HuH-7 (cell line): ENCODE measurements at places on chromosomes 1 and 21.

DNA sequence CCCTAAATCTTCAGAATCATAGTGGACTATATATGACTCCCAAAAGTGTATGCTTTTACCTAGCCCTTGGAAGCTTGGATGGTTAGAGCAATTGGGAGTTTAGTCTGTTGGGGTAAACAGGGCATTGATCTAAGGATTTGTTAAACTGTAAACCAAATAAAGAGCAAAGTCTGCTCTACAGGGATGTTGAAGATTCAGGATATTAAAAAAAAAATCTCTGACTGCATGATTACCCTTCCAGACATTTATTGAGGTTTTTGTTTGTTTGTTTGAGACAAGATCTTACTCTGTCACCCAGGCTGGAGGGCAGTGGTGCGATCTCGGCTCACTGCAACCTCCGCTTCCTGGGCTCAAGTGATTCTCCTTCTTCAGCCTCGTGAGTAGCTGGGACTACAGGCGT, 31.6 kb downstream of the PBX1 start:
- no peak for DNase-seq

DNA sequence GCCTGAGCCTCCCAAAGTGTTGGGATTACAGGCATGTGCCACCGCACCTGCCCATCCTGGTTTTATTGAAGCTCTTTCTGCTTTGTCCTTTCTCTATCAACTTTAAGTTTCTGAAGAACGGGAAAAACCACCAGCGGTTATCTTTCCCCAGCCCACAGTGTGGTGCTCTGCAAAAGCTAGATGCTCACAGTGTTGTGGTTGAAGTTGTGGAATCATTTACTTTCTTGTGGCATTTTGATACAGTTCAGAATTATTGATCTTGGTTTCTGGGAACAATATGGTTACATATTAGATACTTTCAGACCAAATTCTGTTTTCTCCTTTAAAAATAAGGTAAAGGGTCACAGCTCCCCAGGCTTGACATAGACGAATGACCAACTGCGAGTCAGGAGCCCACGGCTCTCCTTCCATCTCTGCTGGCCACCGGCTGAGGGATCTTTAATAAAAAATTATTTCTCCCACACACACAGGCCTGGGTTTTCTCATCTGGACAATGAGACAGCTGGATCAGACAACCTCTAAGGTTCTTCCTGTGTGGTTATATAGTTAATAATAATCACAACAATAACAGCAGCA, 385.3 kb downstream of the SETD4 start:
- DNase-seq = no peak

DNA sequence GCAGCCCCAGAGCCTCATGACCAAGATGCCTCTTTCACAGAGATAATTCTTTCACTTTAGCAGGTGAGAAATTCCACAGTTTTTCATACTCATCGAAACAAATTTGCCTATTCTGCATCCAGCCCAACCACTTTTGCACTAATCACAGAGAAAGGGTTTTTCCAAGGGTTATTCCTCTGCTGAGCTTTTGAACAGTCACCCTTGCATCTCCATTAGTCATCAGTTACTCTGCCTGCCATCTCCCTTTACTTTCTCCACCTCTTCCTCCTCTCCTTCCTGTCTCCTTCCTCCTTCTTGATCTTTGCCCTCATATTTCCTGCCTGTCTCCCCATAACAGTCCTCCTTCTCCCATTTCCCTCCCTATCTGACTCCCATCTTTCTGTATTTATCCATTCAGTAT, 43.9 kb downstream of the FH start:
- no peak for DNase-seq

GRCh38 chr1:46412893-46413595, 18.9 kb downstream of the FAAH start:
- DNase-seq = no peak

DNA sequence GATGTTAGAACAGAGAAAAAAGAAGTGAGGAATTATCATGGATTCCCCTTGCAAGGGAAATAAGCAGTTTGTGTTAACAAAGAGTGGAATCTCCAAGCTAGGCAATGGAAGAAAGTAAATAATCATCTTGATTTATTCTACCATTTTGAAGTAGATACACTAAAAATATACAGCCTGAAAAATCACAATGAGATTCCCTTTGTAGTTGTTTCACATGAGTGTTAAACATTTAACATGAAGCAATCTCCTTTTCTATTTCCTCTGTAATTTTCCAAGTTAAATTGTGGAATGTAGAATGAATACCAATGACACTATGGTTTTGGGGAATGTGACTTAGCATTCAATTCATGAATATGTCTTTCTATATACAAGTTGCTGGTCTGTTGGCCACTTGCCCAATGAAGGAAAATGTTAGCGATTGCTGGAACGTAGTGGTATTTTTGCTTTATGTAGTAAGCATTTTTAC, 5.7 kb downstream of the TGFB2 start:
- DNase-seq = no peak

- no peak for DNase-seq
These were observed 10.3 kb upstream of the PTPN7 start for GRCh38 chr1:202170726-202171125.

DNA sequence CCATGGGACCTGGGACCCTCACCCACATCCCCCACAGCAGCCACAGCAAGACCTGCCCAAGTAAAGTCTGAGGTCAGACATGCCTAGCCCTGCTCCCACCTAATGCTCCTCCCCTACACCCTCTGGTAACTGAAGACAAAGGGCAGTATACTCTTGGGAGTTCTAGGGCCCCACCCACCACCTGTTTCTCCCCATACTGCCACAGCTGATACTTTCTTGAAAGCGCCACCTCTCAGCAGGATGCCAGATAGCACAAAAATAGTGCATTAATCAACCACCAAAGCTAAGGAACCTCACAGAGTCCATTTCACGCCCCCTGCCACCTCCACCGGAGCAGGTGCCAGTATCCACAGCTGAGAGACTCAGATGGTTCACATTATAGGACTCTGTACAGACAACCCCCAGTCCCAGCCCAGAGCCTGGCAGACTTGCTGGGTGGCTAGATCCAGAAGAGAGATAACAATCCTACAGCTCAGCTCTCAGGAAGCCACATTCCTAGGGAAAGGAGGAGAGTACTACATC, 238.1 kb downstream of the LRRC40 start:
- DNase-seq = no peak

DNA sequence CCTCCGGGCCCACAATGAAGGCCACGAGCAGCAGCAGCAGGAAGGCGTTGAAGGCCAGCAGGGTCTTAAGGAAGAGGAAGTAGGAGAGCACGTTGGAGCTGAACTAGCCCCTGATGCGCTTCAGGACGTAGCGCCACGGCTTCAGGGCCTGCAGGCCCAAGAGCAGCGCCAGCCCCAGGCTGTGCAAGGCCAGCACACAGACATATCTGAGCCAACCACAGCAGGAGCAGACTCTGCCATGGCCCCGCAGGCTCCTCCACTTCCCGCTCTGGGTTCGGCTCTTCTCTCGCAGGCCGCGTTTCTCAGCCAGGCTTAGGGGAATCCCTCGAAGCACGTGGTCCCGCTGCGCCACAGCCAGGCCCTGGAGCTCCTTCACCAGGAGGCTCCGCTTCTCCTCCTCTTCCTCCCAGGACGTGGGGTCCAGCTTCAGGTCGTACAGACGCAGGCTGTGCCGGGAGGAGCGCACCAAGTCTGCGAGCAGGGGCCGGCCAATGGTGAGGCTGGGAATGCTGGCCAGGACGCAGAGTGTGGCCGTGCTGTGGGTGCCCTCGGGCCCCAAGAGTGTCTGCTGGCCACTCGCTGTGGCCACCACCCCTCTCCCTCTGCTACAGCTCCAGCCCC, 41.7 kb downstream of the ZNF691 start:
- DNase-seq = no peak
